ENCODE measurements at places on chromosomes 2 and 18.

DNA sequence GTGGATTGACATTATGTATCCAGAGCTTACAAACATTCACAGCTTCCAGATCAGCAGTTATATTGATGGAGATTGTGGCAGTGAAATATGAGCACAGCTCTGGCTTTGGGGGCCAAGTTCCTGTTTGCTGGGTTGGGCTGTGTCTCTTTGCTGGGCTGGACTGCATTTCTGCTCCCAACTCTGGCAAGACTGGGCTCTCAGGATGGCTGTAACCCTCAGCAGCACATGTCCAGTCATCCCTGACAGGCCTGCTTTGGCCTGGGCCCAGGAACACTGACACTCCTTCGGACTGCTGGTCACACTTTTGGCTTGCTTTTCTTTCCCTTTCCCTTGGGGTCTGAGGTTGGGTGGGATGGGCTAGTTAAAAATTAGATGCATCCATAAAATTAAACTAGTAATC lies 17.9 kb upstream of the VPS4B start:
- DNase-seq, result no peak

DNA sequence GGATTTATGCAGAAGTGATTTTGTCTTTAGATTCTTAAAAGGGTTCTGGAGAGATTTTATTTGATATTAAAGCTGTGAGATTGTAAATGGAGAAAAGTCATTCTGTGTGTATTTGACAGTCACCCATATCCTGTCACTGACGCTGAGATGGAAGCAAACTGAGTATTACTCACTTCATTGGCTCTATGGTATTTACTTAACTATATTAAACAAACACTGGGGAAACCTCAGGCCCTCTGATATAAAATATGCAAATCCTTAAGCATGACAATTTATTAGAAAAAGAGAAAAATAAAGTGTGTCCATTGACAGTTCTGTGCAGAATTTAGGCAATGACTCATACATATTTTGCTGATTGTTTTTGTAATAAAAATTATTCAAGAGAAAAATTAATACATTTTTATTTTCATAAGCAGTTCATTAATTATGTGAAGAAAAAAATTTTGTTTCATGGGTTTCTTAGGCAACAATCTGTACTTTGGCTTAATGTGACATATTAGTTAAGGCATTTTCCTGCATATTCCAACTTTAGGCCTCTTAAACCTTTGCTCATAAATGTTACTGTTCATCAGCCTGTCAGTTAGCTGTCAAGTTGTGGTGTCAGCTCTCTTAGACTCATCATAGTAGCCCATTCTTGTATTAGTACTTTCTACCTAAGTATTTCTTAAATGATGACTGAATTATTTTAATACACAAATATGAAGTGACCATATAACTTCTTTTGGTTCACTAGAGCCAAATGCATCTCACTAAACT lies 99.9 kb downstream of the PARD3B start:
- DNase-seq, result no peak

GRCh38 chr2:65300134-65300760 lies 72.6 kb downstream of the ACTR2 start:
- no peak for DNase-seq

DNA sequence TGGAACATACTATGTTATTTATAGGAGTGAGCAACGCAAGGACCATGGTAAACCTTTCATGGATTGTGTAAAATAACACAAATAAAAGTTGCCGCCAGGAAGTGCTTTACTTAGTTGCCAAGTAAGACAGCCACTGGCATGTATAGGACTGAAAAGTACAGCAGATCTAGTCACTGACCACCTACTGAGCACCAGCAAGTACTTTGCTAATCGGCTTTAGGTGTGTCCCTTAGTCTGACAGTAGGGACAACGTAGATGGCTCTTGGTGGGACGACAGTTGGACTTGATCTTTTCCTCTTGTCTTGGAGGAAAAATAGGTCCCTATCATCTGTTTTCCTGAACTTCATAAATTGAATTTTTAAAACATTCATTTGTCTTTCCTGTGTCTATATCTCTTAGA lies 13.6 kb upstream of the CXXC1 start:
- DNase-seq, result no peak

DNA sequence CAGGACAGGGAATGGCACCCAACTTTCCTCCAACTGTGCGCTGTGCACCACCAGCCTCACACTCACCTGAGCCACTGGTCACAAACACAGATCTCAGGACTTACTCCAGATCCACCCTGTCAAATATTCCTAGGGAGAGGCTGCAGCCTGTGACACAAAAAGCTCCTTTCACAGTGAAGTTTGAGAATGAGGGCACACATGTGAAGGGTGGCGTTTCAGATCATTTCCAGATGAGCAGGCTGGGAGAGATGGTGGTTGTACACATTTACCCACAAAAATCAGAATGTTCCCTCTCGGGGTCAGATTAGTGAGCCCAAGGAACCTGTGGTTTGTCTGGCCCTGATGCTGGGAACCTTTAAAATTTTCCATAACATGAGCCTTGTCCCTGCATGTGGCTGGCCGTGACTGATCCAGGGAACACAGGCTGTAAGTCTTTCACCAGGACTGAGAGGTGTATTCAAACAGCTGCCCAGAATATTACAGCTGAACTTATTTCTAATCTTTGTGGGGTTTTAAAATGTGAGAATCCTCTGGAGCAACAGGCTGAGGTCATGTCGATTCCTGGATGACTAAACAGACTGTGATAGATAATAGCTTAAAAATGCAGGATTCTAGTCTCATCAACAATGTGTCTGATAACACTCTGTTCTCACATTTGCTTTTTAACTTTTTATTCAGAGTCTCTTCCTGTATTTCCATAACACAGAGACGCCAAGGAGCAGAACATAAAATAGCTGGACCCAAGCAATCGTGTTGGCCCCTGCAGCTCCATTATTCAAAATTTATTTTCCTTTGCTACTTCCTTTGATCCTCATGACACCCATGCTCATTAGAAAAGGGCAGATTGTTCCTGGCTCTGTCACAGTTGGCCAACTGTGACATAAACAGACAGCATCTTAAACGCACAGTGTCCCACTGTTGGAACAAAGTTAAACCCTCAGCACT lies 35.5 kb downstream of the IL1R2 start:
- no peak for DNase-seq

GRCh38 chr2:58046585-58047372 lies at the start of gene VRK2:
Gene VRK2, plus strand, starts transcription at chr2:58046806. Its CDS starts 2,026 bp downstream, at chr2:58048832.
- DNase-seq, result peak; percentile 74

- no peak for DNase-seq
Observed at GRCh38 chr18:23970161-23971096, 44.1 kb upstream of the TTC39C start.

GRCh38 chr18:63829886-63830285 lies 54.7 kb downstream of the SERPINB7 start:
- no peak for DNase-seq

DNA sequence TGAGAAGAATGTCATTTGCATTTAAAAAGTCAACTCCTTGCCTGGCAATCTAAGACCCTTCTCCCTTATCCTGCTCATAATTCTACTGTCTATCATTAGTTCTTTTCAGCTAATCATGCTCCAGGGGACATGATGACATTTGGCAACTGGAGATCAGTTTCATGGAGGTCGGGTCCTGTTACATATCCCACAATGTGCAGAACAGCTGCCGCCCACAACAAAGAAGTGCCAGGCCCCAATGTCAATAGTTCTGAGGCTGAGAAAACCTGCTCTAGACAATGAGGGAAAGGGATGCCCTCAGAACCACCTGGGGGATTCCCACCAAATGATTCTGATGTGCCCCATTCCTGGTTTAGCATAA lies 53.4 kb upstream of the IL1RL1 start:
- no peak for DNase-seq

- DNase-seq, result no peak
Observed at GRCh38 chr2:26650713-26651469, 9.7 kb upstream of the CIB4 start.

GRCh38 chr2:151020411-151020810 lies 241.3 kb downstream of the RBM43 start:
- no peak for DNase-seq

DNA sequence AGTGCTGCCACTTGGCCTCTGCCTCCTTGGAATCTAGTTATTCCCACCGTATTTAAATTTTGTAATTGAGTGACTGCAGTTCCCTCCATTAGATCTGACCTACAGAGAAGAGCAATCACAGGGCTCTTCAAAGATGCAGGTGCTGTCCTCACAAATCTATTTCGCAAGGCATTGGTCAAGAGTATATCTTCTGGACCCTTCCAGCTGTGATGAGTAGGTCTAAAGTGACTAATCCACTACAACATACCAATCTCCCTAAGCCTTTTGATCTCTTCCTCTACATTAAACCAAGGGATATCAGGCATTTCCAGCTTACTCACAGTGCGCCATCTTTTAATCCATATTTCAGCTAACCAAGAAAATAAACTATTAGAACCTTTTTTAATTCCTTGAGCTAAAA lies 65.1 kb upstream of the COL3A1 start:
- DNase-seq, result no peak

GRCh38 chr2:26521913-26522180 lies 43.9 kb upstream of the OTOF start:
- no peak for DNase-seq

GRCh38 chr2:231177156-231178025 lies 21.0 kb upstream of the ARMC9 start:
- DNase-seq, result no peak

DNA sequence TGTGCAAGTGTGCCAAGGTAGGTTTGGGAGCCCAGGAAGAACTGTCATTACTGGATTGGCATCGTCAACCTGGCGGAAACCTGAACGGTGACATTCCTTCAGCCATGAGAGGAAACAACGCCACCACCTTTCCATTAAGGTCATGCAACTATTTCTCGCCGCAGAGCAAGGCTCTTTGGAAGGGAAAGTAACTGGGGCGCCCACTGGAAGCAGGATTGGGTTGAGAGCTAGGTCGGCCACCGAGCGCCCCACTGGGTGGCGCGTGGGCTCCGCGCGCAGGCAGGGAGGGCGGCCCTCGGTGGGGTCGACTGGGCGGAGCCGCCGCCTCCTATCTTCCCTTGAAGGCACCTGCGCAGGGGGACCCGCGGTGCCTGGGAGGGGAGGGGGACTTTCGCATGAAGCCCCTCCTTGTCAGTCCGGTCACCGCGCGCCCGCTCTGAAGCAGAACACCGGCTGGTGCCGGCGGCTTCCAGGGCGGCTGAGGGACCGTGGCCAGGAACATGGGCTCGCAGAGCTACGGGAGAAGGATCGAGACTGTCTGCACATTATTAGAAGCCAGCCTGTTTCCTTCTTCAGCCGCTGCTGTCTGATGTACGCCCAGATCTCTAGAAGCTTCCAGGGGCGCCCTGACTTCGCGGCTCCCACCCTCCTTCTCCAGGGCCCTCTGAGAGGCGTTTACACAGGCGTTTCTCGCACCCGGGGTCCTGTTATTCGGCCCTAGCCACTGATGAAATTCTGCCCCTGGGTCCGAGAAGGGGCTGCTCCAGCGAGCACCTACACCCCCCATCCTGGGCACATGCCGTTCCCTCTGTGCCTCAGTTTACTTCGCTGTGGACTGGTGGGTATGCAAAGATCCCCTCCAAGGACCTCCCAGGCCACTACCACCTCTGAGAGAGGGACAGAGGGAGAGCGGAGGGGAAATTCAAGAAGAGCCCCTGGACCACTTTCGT lies 27.3 kb upstream of the MAL start:
- no peak for DNase-seq

DNA sequence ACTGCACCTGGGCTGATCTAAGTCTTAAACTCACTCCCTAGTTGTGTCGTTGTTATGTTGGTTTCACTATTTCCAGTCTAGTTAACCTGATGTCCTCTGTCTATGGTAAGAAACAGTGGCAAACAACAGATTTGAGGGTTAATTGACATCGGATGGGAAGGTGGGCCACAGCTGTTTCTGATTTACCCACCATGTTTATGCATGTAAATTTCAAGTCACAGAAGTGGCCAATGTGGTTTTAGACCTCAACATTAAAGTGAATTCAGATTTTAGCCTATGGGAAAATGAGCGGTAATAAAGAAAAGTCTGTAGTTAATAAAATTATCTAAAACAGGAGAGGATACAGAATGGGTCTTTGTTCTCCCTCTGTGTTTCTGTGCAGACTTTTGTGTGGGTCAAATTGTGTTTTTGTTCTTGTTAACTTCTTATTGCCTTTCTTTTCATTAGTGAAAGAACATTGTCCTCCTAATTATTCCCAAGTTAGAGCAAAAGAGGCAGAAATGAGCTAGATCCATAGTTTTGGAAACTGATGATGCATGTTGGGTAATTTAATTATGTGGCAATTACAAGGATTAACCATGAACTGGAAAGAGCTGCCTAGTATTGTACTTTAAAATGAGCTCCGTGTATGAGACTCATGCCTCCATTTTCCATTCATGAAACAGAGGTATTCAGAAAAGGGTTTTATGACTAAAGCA lies 83.2 kb downstream of the LAMA3 start:
- DNase-seq, result no peak

DNA sequence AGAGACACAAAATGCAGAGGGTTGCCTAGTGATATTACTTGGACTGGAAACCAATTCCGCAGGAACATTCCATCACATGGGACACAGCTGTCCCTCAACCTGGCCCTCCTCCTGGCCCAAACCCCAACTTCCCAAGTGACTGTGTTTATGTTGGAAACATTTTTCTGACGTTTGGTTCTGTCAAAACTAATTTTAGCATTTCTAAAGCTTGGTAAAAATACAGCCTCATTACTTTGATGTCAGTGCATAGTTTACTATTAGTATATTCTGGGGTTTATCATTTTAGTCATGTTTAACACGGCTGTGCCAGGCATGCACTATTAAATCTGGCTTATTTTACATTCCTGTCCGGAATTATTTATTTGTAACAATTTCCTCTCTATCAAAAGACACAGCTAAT lies 69.9 kb downstream of the GLI2 start:
- no peak for DNase-seq

GRCh38 chr2:208573569-208573968 lies 167.0 kb downstream of the PTH2R start:
- DNase-seq, result no peak

- DNase-seq, result no peak
Observed at GRCh38 chr2:179338681-179339080, 74.0 kb upstream of the SESTD1 start.

GRCh38 chr2:211181626-211182025 lies 625.2 kb downstream of the CPS1 start:
- DNase-seq, result no peak

DNA sequence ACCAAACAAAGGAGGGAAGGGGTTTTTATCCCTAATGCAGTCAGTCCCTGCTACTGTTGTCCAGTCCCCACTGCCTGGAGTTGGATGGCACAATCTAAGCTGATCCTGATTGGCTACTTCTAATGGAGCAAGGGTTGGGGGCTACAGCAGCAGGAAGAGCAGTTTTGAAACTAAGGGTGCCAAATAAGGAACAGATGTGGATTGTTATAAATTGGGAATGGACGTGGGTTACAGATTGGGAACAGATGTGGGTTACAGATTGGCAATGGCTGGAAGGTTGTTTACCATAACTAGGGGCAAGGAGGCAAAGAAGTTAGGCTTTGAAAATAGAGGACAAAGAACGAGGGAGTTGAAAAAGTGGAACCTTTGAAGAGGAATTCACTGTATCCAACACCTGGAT lies 16.0 kb upstream of the PROM2 start:
- DNase-seq, result no peak

DNA sequence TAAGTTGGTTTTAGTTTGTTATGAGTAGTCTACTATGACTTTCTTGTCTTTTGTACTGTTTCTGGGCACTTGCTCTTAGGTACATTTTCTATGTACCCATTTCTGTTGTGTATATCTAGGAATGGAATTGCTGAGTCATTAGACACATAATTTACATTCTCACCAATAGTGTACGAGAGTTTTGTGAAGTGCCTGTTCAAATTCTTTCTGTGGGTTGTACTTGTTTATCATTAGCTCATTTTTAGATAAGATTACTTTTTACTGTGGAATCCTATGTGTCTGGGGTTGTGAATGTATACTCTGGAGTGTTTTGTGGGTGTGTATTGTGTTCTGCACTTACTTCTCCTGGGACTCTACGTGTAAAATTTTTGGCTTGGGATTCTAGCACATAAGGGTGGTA lies 36.6 kb upstream of the CD28 start:
- DNase-seq, result no peak
